ENCODE measurements at places on chromosomes 11 and 22. TPM values are rescaled to one million over a fixed set of nuclear protein-coding genes. Genes with fewer than 3 reads are reported as not detected.

Gene LMNTD2
- 1.2 TPM for total RNA-seq

Gene EFCAB6
- 0.50 TPM for total RNA-seq

Gene UBQLN3
- total RNA-seq, result not detected

Gene OR51E2
- not detected for total RNA-seq

Gene MRE11
- total RNA-seq, result 16.7 TPM

Gene SCGB2A2
- not detected for total RNA-seq

Gene GLB1L2
- 0.25 TPM for total RNA-seq

Gene EMID1
- 3.5 TPM for total RNA-seq

Gene OR52E2
- total RNA-seq, result not detected

Gene SCO2
- total RNA-seq, result 1.8 TPM

Gene KDM2A
- 26.9 TPM for total RNA-seq

Gene POU2F3
- total RNA-seq, result not detected

Gene CALCA
- not detected for total RNA-seq

Gene OR8I2
- not detected for total RNA-seq

Gene OR8K1
- not detected for total RNA-seq

Gene CRYAB
- total RNA-seq, result 1.0 TPM

Gene E2F8
- 2.1 TPM for total RNA-seq

Gene MOV10L1
- total RNA-seq, result 7.9 TPM

Gene SLC29A2
- total RNA-seq, result 1.3 TPM

Gene VSIG10L2
- not detected for total RNA-seq

Gene TRPM5
- not detected for total RNA-seq

Gene NAA40
- total RNA-seq, result 20.8 TPM

Gene SYT9
- total RNA-seq, result under 0.01 TPM

Gene NPAS4
- total RNA-seq, result not detected

Gene OR52I2
- total RNA-seq, result not detected

Gene ST14
- not detected for total RNA-seq

Gene TYMP
- 35.5 TPM for total RNA-seq

Gene SCGB1D1
- not detected for total RNA-seq

Gene DDX10
- 71.7 TPM for total RNA-seq

Gene MMP12
- total RNA-seq, result not detected

Gene OR10A2
- total RNA-seq, result not detected

Gene SYT13
- 0.06 TPM for total RNA-seq

Gene MAJIN
- not detected for total RNA-seq

Gene TEX54
- total RNA-seq, result not detected

Gene PRR33
- total RNA-seq, result not detected
